Body of pancreas (tissue), 4 donors: ENCODE measurements at places on chromosomes 1 and 21. TPM values are rescaled to one million over a fixed set of nuclear protein-coding genes. Genes with fewer than 3 reads are reported as not detected.

- H3K27ac ChIP-seq, result no peak overlapping the region
- H3K4me1 ChIP-seq, result no peaks in the 10 kb centered on the region
- H3K4me3 ChIP-seq, result no peak overlapping the region
- no peaks in the 10 kb centered on the region for H3K27me3 ChIP-seq
These were observed 13.0 kb upstream of the ACBD6 start for GRCh38 chr1:180515364-180515763.

KCNH1 gene
- total RNA-seq, result 0.52 TPM

DNA sequence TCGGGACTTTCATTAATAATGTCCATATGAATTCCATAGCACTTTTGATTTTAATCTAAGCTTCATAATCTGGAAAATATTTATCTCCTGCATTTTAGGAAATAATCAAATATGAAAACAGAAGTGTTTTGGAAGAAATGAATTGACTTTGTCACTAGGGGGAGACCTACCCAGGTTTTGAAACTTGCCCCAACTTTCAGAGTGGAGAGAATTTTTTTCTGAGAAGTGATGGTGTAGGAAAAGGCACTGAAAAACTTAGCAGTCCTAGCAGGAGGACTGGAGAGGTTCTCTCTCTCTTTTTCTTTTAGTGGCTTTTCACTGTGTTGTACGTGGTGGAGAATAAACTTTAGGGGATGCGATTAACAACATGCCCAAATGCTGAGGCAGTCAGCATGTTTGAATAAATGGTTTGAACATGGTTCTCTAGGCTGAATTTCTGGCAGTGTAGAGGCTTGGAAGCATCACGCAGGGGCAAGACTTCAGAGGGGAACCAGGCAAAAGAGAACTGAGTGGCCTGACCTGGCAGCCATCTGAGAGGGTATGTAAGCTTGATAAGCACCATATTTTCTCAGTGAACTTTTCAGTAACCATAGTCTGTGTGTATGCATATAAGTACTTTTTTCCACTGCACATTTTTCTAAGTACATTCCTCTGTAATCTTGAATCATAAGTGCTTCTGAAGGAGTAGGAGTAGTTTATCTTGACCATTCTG lies 68.3 kb upstream of the NEK7 start:
- no peaks in the 10 kb centered on the region for H3K27me3 ChIP-seq
- H3K4me3 ChIP-seq, result no peak overlapping the region
- H3K27ac ChIP-seq, result no peak overlapping the region
- no peak for DNase-seq
- no peaks in the 10 kb centered on the region for H3K36me3 ChIP-seq

S100A12 gene
- not detected for total RNA-seq

DNA sequence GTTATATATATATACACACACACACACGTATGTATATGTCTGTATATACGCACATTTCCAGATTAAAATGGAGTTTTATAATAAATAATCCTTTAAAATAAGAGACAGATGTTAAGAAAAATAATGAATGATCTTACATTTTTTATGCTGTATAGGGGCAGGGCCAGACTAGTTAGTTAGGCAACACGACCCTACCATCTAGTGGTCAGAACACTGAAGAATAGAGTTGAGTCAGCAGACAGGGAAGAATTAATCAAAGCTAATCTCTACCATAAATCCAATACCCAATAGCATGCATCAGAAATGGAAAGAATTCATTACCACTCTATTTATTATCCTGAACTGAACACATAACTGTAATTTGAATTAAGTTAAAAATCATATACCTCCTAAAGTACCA lies 156.7 kb downstream of the BRINP3 start:
- H3K27ac ChIP-seq, result no peak overlapping the region
- no peak overlapping the region for H3K4me3 ChIP-seq
- DNase-seq, result no peak
- no peaks in the 10 kb centered on the region for H3K27me3 ChIP-seq
- H3K4me1 ChIP-seq, result no peaks in the 10 kb centered on the region

DNA sequence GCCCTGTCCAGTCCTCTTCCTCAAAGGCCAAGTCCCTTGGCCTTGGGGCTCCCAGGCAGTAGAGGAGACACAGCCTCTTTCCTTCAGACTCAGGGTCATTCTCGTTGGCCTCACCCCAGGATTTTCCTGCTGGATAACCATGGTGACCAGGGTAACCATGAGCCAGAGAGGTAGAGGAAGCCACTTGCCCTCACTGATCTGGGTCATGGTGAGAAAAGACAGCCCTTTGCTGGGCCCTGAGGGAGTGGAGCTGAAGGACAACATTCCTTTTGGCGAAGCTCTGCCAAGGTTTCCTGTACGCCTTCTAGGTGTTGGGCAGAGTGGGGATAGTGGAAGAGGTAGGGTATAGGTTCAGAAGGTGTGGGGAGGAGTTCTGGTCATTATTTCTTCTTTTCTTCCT lies 53.1 kb upstream of the WNT4 start:
- no peak overlapping the region for H3K4me3 ChIP-seq
- H3K27me3 ChIP-seq, result no peaks in the 10 kb centered on the region
- no peak for DNase-seq
- H3K4me1 ChIP-seq, result peaks cover 6% of the 10 kb centered on the region

- H3K27ac ChIP-seq, result peak overlapping the region; percentile 90
- no peak for DNase-seq
- H3K4me3 ChIP-seq, result no peak overlapping the region
These were observed 3.9 kb downstream of the TACSTD2 start for GRCh38 chr1:58573138-58573537.

GRCh38 chr1:7107109-7107830 lies 322.0 kb downstream of the CAMTA1 start:
- H3K27ac ChIP-seq, result no peak overlapping the region
- no peak overlapping the region for H3K4me3 ChIP-seq
- DNase-seq, result no peak
- H3K27me3 ChIP-seq, result no peaks in the 10 kb centered on the region
- peaks cover 3% of the 10 kb centered on the region for H3K4me1 ChIP-seq
- H3K36me3 ChIP-seq, result no peaks in the 10 kb centered on the region

DNA sequence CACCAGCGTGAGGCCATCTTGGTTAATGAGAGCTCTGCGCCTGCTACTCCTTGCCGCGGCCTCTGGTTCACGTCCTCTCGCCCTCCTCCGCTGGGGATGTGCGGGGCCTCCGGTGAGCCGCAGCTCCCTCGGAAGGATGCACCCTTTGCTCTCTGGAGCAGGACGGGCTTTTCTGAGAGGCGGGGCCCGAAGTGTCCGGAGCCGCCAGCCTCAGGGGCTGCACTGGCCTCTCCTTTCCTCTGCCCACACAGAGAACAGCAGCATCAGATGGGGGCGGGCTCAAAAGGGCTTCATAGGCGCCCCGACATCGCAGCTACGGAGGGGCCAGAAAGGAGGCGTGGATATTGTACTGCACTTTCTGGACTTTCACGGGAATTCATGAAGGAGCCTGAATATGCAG lies 284.7 kb downstream of the CAMTA1 start:
- no peaks in the 10 kb centered on the region for H3K4me1 ChIP-seq
- H3K27ac ChIP-seq, result no peak overlapping the region
- H3K4me3 ChIP-seq, result no peak overlapping the region
- DNase-seq, result no peak

GRCh38 chr1:88980870-88981269 lies 11.6 kb downstream of the KYAT3 start:
- H3K27ac ChIP-seq, result no peak overlapping the region
- no peak overlapping the region for H3K4me3 ChIP-seq
- H3K36me3 ChIP-seq, result no peaks in the 10 kb centered on the region
- DNase-seq, result no peak

ZNF697 gene
- total RNA-seq, result 8.6 TPM

GJA9 gene
- total RNA-seq, result not detected

GRCh38 chr1:25209516-25209915 lies 22.8 kb downstream of the SYF2 start:
- H3K4me3 ChIP-seq, result no peak overlapping the region
- H3K36me3 ChIP-seq, result no peaks in the 10 kb centered on the region
- no peaks in the 10 kb centered on the region for H3K4me1 ChIP-seq
- H3K27me3 ChIP-seq, result no peaks in the 10 kb centered on the region
- no peak overlapping the region for H3K27ac ChIP-seq

DNA sequence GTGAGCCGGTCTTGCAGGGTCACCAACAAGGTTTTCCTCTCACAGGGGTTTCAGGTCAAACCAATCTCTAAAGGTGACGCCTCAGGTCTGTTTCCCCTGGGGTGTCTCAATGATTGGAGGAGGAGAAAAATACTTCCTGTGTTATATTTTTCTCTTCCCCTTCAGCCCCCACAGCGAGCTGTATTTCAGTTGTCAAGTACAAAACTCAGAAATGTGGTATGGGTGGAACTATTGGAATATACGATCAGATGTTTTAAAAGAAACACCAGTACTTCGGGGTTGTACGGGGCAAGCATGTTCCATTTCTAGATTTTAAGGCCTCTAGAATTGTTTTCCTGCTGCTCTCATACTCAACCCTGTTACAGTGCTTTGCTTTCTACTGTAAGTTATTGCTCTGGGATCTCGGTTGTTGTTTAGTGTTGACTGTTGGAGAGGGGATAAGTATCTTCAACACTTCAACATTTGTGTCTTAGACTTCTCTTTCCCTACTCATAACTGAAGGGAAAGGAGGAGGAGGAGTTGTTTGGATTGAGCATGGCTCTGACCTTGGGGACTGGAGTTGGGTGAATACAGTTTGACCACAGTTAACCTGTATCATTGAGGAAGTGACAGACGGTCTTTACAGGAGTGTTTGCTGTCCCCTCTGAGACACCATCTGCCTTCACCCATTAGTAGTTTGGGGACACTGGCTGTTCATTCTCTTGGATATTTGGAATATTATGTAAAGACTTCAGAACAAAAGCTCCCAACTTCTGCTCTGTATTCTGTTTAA lies 2.0 kb downstream of the MAPKAPK2 start:
- no peaks in the 10 kb centered on the region for H3K36me3 ChIP-seq
- peak overlapping the region; percentile 67 for H3K4me3 ChIP-seq
- no peak for DNase-seq
- no peaks in the 10 kb centered on the region for H3K27me3 ChIP-seq
- H3K27ac ChIP-seq, result peak overlapping the region; percentile 92

SLC9C2 gene
- not detected for total RNA-seq

DNA sequence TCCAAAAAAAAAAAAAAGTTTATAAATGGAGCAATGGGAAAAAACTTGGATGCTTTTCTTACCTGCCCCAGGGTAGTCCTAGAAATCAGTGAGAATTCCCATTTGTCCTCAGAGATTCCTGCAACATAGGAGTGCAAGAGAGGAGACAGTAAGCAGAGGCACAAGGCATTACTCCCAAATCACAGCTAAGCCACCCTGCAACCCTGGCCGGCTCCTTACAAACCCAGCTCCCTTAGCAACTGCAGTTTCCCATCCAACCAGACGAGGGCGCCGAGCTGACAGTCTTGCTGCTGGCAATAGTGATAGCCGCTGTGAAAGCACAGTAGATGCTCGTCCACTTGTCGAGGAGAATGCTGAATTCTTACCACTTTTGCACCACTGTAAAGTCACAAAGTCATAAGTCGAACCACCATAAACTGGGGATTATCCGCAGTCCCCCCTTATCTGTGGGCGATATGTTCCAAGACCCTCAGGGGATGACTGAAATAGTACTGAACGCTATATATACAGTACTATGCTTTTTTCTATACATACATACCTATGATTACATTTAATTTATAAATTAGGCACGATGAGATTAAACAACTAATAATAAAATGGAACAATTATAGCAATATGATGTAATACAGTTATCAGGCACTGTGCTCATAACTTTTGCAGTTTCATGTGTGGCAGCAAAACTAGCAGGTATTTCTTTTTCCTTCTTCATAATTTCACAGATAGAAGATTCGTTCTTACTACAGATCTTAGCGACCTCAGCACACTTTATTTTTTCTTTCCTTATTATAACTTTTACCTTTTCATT lies 6.0 kb upstream of the PITHD1 start:
- H3K4me1 ChIP-seq, result peaks cover 2% of the 10 kb centered on the region
- no peaks in the 10 kb centered on the region for H3K27me3 ChIP-seq
- H3K27ac ChIP-seq, result no peak overlapping the region
- DNase-seq, result peak; percentile 89
- H3K36me3 ChIP-seq, result no peaks in the 10 kb centered on the region
- no peak overlapping the region for H3K4me3 ChIP-seq

DNA sequence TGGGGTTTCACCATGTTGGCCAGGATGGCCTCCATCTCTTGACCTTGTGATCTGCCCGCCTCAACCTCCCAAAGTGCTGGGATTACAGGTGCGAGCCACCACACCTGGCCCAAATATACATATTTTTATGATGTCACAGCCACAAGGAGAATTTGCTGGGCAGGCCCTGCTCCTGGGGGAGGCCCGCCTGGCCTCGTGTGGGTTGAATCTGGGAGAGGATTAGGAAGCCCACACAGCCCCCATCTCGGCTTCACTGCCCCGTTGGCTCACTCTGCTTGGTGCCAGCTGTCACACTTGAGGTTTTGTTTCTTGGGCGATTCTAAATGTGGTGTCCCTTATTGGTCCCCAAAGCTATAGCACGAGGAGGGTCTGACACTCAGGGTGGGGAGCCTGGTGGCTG lies 335.7 kb upstream of the AJAP1 start:
- DNase-seq, result no peak
- H3K4me3 ChIP-seq, result no peak overlapping the region
- no peaks in the 10 kb centered on the region for H3K27me3 ChIP-seq
- no peak overlapping the region for H3K27ac ChIP-seq
- H3K36me3 ChIP-seq, result no peaks in the 10 kb centered on the region

CFAP107 gene
- total RNA-seq, result not detected

DNA sequence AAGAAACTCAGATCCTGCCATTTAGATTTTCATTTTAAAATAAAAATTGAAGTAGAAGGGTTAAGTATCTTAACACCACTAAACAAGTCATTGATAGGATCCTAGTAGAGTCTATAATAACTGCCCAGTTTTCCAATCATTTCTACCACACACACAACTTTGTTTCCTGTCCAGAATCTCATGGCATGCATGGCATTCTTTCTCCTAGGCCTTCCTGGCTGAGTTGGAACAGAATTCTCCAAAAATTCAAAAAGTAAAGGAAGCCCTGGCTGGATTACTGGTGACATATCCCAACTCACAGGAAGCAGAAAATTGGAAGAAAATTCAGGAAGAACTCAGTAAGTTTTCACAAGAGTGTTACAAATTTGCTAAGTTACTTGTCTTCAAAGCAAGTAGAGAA lies 111.4 kb upstream of the BMP8A start:
- peaks cover 5% of the 10 kb centered on the region for H3K4me1 ChIP-seq
- no peaks in the 10 kb centered on the region for H3K27me3 ChIP-seq
- peaks cover 18% of the 10 kb centered on the region for H3K36me3 ChIP-seq
- H3K27ac ChIP-seq, result no peak overlapping the region
- H3K4me3 ChIP-seq, result no peak overlapping the region

LRRC39 gene
- total RNA-seq, result 1.8 TPM

GRCh38 chr1:234989479-234990327 lies 138.9 kb downstream of the TOMM20 start:
- no peaks in the 10 kb centered on the region for H3K36me3 ChIP-seq
- H3K4me3 ChIP-seq, result no peak overlapping the region
- H3K27me3 ChIP-seq, result no peaks in the 10 kb centered on the region
- peaks cover 30% of the 10 kb centered on the region for H3K4me1 ChIP-seq
- H3K27ac ChIP-seq, result no peak overlapping the region

CDA gene
- total RNA-seq, result not detected

GRCh38 chr21:35953597-35953996 lies 106.7 kb downstream of the SETD4 start:
- no peak overlapping the region for H3K27ac ChIP-seq
- no peaks in the 10 kb centered on the region for H3K27me3 ChIP-seq
- H3K4me3 ChIP-seq, result no peak overlapping the region

ZNF695 gene
- not detected for total RNA-seq

GRCh38 chr21:42654179-42654912 lies 925 bp downstream of the PDE9A start:
- no peak for DNase-seq
- H3K4me3 ChIP-seq, result peak overlapping the region; percentile 20
- H3K36me3 ChIP-seq, result no peaks in the 10 kb centered on the region
- peaks cover 11% of the 10 kb centered on the region for H3K27me3 ChIP-seq
- H3K4me1 ChIP-seq, result peaks cover 21% of the 10 kb centered on the region

MEX3A gene
- total RNA-seq, result 4.7 TPM

GRCh38 chr1:35270836-35271235 lies 2.3 kb downstream of the ZMYM4 start:
- DNase-seq, result no peak
- peaks cover 21% of the 10 kb centered on the region for H3K4me1 ChIP-seq
- H3K36me3 ChIP-seq, result no peaks in the 10 kb centered on the region
- no peak overlapping the region for H3K27ac ChIP-seq
